Gastroesophageal sphincter (tissue), 4 donors: ENCODE measurements at places on chromosomes 6 and 20. TPM values are rescaled to one million over a fixed set of nuclear protein-coding genes. Genes with fewer than 3 reads are reported as not detected.

GRCh38 chr20:35063168-35063567, 29.4 kb downstream of the TRPC4AP start:
- H3K4me3 ChIP-seq = no peak overlapping the region
- peaks cover 21% of the 10 kb centered on the region for H3K36me3 ChIP-seq
- H3K27ac ChIP-seq = no peak overlapping the region
- no peak for ATAC-seq

Gene NRSN1
- total RNA-seq = 0.47 TPM

Gene SCGN
- total RNA-seq = 3.6 TPM

GRCh38 chr6:52590152-52590891, 13.5 kb upstream of the TRAM2 start:
- H3K4me3 ChIP-seq = no peak overlapping the region
- no peak overlapping the region for H3K27ac ChIP-seq
- H3K27me3 ChIP-seq = no peaks in the 10 kb centered on the region
- ATAC-seq = peak; percentile 59

GRCh38 chr6:119541132-119541905, 191.8 kb upstream of the MAN1A1 start:
- H3K27ac ChIP-seq = peak overlapping the region; percentile 78
- H3K27me3 ChIP-seq = no peaks in the 10 kb centered on the region
- no peak overlapping the region for H3K4me3 ChIP-seq
- peaks cover 11% of the 10 kb centered on the region for H3K4me1 ChIP-seq
- H3K36me3 ChIP-seq = no peaks in the 10 kb centered on the region
- ATAC-seq = peak; percentile 93

GRCh38 chr20:64038224-64038564, 2.2 kb downstream of the C20orf204 start:
- H3K4me1 ChIP-seq = peaks cover 54% of the 10 kb centered on the region
- peaks cover 77% of the 10 kb centered on the region for H3K27me3 ChIP-seq
- no peak for ATAC-seq
- H3K4me3 ChIP-seq = peak overlapping the region; percentile 51

Gene FGD2
- 11.6 TPM for total RNA-seq

Gene BACH2
- 4.2 TPM for total RNA-seq

Gene GSTA2
- total RNA-seq = not detected

Gene MRPS10
- 37.4 TPM for total RNA-seq

Gene DHX16
- total RNA-seq = 34.6 TPM

GRCh38 chr6:149094934-149095351, 222.6 kb upstream of the TAB2 start:
- H3K27ac ChIP-seq = no peak overlapping the region
- H3K4me1 ChIP-seq = peaks cover 6% of the 10 kb centered on the region
- no peaks in the 10 kb centered on the region for H3K27me3 ChIP-seq
- H3K36me3 ChIP-seq = no peaks in the 10 kb centered on the region

Gene RNF144B
- 13.7 TPM for total RNA-seq

DNA sequence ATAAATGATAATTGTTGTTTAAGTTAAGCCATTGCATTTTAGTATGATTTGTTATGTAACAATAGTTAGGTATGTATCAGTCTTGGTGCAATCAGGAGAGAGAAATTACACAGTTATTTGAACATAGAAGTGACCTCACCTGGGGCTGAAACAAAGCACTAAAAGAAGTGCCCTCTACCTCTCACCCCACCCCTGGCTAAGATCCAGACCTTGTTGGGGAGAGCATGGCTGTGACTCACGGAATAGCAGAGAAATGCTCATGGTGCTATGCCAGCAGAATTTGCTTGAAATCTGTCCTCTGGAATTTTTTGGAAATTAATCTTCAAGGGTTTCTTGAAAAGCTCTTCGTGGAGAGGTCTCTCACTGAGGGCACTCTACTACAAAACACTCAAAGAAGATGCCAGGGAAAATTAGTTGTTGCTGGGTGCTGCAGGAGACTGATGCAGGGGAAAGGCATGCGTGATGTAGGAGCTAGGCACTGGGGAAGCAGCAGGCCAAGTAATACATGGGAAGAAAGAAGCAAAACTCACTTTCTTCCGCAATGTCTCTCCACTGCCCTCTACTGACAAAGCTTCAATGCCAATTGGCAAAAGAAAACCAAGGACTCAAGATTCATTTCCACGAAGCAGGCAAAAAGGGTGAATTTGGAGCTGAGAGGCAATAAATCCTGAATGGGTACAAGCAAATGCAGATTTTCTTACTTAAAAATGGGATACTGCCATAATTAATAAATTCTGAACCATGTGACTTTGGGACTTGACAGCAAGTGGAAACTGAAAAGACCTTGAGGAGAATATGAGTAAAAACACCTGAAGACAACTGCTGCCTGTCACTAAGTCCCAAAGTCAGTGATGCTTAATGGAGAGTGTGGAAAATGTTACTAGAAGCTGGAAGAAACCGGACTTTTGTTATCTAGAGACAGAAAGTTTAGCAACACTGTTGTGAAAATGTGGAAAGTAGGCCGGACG, 136.3 kb upstream of the ZNF184 start:
- H3K4me3 ChIP-seq = no peak overlapping the region
- no peaks in the 10 kb centered on the region for H3K4me1 ChIP-seq
- H3K36me3 ChIP-seq = no peaks in the 10 kb centered on the region
- no peak overlapping the region for H3K27ac ChIP-seq
- H3K27me3 ChIP-seq = peaks cover 87% of the 10 kb centered on the region

- no peak overlapping the region for H3K4me3 ChIP-seq
- no peak for ATAC-seq
- H3K27me3 ChIP-seq = no peaks in the 10 kb centered on the region
- no peak overlapping the region for H3K27ac ChIP-seq
- H3K36me3 ChIP-seq = peaks cover 14% of the 10 kb centered on the region
Observed at GRCh38 chr6:158037771-158038170, 56.1 kb downstream of the SYNJ2 start.

DNA sequence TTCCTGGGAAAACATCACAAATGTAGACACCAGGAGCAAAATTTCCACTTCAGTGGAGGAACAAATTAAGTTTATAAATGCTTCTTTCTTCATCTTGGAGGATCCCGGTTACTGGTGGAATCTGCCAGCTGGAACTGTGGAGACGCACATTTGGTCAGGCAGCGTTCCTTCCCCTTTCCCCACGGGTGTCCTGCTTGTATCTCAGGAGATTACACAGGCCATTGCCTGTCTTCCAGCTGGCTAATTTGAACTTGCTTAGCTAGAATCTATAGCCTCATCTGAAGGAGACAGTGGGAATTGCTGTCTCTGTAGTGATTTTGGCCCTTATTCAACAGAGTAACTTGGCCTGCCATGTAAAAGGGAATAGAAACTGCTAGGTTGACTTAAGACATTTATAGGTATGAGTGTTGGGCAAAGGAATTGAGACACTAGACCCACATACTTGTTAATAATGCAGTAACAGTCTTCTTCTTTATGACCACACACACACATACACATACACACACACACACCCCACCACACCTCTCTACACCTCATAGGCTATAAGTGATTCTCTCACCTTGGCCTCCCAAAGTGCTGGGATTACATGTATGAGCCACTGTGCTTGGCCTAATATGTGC, 34.4 kb downstream of the TSBP1 start:
- no peaks in the 10 kb centered on the region for H3K4me1 ChIP-seq
- H3K27me3 ChIP-seq = peaks cover 11% of the 10 kb centered on the region
- ATAC-seq = no peak
- H3K4me3 ChIP-seq = no peak overlapping the region

Gene ADGRG6
- total RNA-seq = 12.3 TPM

DNA sequence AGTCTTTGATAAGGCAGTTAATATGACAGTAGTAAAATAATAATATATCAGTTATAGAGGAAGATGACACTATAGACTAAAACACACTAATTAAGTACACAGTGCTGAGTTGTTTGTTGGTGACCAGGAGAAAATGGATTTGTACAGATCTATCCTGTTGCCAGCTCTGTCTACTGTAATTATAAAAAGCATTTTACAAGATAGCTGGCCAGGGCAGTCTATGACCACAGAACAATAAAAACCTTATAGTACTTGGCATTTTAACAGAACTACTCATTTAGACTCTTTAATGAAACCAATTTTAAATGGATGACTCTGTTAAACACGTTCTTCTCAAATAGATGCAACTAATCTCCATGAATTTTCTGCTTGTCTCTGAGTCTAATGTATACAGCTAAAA, 367.5 kb downstream of the BTBD9 start:
- no peak overlapping the region for H3K4me3 ChIP-seq
- no peaks in the 10 kb centered on the region for H3K27me3 ChIP-seq
- H3K27ac ChIP-seq = no peak overlapping the region
- peaks cover 23% of the 10 kb centered on the region for H3K4me1 ChIP-seq
- no peaks in the 10 kb centered on the region for H3K36me3 ChIP-seq
- ATAC-seq = no peak

Gene E2F3
- 6.5 TPM for total RNA-seq

- peak overlapping the region; percentile 60 for H3K27ac ChIP-seq
- no peak overlapping the region for H3K4me3 ChIP-seq
- no peaks in the 10 kb centered on the region for H3K36me3 ChIP-seq
- ATAC-seq = no peak
- no peaks in the 10 kb centered on the region for H3K4me1 ChIP-seq
Observed at GRCh38 chr20:9031991-9032390, 36.9 kb upstream of the PLCB4 start.

DNA sequence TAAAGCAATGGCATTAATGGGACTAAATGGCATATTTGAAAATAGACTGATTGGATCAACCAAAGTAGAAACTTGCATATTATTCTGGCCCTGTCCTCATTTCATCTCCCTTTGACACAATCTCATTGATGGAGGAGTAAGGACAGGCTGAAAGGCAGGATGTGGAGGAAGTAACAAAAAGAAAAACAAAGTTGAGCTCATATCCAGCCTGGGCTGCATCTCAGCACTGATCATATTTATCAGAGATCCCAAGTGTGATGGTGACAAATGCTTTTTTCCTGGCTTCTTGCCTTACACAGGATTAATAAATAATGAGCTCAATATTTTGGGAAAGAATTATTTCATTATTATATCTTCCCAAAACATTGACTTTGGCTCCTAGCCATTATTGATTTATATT, 622.7 kb downstream of the CD109 start:
- H3K27me3 ChIP-seq = no peaks in the 10 kb centered on the region
- no peaks in the 10 kb centered on the region for H3K4me1 ChIP-seq
- H3K27ac ChIP-seq = no peak overlapping the region
- no peak overlapping the region for H3K4me3 ChIP-seq
- no peaks in the 10 kb centered on the region for H3K36me3 ChIP-seq
- ATAC-seq = no peak

DNA sequence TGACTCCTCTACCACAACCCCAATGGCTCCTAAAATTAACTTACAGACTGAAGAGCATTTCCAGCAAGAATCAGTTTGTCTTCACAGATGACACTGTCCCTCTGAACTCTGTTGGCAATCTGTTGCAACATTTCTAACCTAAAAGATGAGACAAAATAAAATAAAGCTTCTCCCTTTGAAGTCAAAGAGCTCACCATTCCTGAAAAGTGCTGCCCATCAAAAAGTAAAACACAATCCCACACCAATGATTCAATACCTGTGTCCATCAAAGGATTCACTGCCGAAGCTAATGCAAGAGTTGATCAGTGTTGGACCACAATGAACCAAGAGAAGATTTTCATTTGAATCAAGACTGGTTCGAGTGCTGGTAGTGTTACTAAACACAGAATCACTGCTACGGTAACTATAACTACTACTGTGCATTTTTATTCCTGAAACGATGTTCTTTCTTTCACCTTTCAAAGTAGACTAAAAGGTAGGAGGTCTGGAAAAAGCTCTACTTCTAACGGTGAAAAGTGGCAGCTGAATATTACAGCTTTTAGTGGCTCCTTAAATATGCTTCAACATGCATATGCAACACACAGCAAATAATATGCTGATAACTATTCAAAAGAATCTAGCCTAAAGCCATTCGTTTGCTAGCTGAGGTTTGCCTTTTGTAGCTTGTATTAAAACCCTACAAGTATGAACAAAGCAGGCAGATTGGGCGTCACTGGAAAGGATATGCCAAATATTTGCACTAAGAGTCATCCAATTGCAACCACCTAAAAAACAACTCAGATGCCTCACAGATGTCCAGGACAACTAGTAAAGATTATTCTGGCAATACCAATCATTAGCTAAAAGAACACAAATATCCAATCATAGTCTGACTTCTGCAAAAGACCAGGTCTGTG, at the start of gene DST:
Gene DST, minus strand, starts transcription at position 524 of the 896 bp plus-strand sequence.
- H3K27me3 ChIP-seq = no peaks in the 10 kb centered on the region
- ATAC-seq = peak; percentile 78
- H3K36me3 ChIP-seq = no peaks in the 10 kb centered on the region
- H3K4me3 ChIP-seq = no peak within 1 kb of the TSS
- H3K4me1 ChIP-seq = peaks cover 29% of the 10 kb centered on the region

GRCh38 chr6:98929498-98930060, 18.2 kb downstream of the FBXL4 start:
- no peaks in the 10 kb centered on the region for H3K27me3 ChIP-seq
- no peak overlapping the region for H3K27ac ChIP-seq
- no peaks in the 10 kb centered on the region for H3K36me3 ChIP-seq
- no peak for ATAC-seq
- H3K4me3 ChIP-seq = no peak overlapping the region

Gene ELMO2
- total RNA-seq = 58.4 TPM

GRCh38 chr6:40353197-40353966, 233.8 kb downstream of the LRFN2 start:
- no peak overlapping the region for H3K27ac ChIP-seq
- H3K4me3 ChIP-seq = no peak overlapping the region
- peaks cover 16% of the 10 kb centered on the region for H3K27me3 ChIP-seq
- ATAC-seq = no peak
- H3K4me1 ChIP-seq = no peaks in the 10 kb centered on the region

GRCh38 chr6:21965016-21965415, 331.8 kb downstream of the PRL start:
- H3K27ac ChIP-seq = no peak overlapping the region
- no peaks in the 10 kb centered on the region for H3K4me1 ChIP-seq
- H3K36me3 ChIP-seq = no peaks in the 10 kb centered on the region
- H3K4me3 ChIP-seq = no peak overlapping the region

GRCh38 chr20:57743450-57744095, 33.8 kb upstream of the PMEPA1 start:
- no peaks in the 10 kb centered on the region for H3K27me3 ChIP-seq
- ATAC-seq = no peak
- H3K27ac ChIP-seq = no peak overlapping the region
- H3K36me3 ChIP-seq = no peaks in the 10 kb centered on the region
- H3K4me1 ChIP-seq = no peaks in the 10 kb centered on the region
- H3K4me3 ChIP-seq = no peak overlapping the region

- H3K4me1 ChIP-seq = no peaks in the 10 kb centered on the region
- peaks cover 19% of the 10 kb centered on the region for H3K27me3 ChIP-seq
- H3K4me3 ChIP-seq = no peak overlapping the region
- no peak overlapping the region for H3K27ac ChIP-seq
- ATAC-seq = no peak
Observed at GRCh38 chr20:24018796-24019195, 30.2 kb upstream of the GGTLC1 start.

DNA sequence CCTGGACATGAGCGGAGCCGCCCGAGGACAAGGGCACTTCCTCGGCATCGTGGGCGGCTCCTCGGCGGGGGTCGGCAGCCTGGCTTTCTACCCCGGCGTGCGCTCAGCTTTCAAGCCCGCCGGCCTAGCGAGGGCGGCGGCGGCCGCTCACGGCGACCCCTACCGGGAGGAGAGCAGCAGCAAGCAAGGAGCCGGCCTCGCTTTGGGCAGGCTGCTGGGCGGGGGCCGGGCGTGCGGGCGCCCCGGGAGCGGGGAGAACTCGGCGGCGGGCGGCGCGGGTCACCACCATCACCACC, 6.7 kb downstream of the PRDM13 start:
- peaks cover 27% of the 10 kb centered on the region for H3K4me1 ChIP-seq
- H3K36me3 ChIP-seq = no peaks in the 10 kb centered on the region
- ATAC-seq = peak; percentile 60
- H3K27ac ChIP-seq = no peak overlapping the region
- peaks cover 100% of the 10 kb centered on the region for H3K27me3 ChIP-seq
